ENCODE measurements at places on chromosomes 5 and 9. TPM values are rescaled to one million over a fixed set of nuclear protein-coding genes. Genes with fewer than 3 reads are reported as not detected.

CER1 gene
- total RNA-seq, result not detected

GBGT1 gene
- 27.8 TPM for total RNA-seq

CFAP90 gene
- total RNA-seq, result not detected

DNA sequence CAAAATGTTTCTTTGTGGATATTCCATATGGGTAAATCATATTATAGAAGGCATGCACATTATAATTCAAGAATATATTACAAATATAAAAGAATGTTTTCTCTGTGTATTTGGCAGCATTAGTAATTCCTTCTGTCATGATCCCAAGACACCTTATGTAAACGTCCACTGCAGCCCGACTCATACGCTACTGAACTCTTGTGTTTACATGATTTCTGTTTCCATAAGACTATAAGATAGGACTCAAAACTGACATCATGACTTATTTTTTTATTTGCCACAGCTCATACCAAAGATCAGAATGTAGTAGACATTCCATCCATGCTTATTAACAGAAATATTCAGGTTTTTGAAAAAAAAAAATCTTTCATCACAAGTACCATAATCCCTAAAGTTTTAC is 234.1 kb downstream of the AP3B1 start:
- no peak for DNase-seq

DNA sequence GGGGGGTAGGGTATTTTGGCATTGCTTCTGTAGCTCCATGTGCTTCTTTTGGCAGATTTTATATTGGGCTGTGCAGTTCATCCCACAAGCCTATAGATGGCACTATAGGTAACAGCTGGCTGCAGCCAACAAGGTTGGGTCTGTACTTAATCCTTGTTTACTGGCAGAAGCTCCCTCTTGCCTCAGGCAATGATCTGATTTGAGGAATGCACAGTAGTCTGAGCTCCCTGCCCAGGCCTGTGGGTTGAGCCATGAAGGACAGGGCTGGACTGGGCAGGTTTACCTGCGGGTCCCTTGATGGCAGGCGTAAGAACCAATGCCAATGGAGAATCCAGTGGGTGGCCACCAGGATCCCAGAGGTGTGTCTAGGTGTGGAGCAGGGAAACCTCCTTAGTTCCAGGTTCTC is 11.7 kb upstream of the OR1J2 start:
- DNase-seq, result peak; percentile 53

- no peak for DNase-seq
These were observed 61.0 kb upstream of the ADAMTS2 start for GRCh38 chr5:179406031-179406961.

- DNase-seq, result no peak
These were observed 4.4 kb upstream of the DCAF10 start for GRCh38 chr9:37796232-37796631.

- no peak for DNase-seq
These were observed 56.8 kb upstream of the XPA start for GRCh38 chr9:97753975-97754374.

- no peak for DNase-seq
These were observed 6.9 kb downstream of the PCDHGA12 start for GRCh38 chr5:141437221-141437620.

- DNase-seq, result no peak
These were observed 1.8 kb upstream of the GALNT12 start for GRCh38 chr9:98805506-98806272.

DNA sequence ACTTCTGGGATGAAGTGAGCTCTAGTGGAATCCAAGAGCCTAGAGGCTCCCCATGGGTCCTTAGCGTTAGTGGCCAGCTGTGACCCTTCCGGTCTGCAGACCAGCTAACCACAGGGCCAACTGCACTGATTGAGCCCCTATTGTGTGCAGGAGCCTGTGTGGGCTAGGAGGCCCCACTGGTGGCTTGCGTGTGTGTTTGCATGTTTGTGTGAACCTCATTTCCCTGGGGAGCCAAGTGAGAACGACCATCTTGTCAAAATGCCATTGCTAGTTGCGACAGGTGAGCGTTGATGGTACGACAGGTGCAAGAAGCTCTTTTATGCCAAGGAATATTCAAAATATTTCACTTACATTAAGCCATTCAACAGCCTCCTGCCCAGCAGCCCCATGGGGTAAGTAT is 44.1 kb upstream of the ANKRD33B start:
- no peak for DNase-seq

DNA sequence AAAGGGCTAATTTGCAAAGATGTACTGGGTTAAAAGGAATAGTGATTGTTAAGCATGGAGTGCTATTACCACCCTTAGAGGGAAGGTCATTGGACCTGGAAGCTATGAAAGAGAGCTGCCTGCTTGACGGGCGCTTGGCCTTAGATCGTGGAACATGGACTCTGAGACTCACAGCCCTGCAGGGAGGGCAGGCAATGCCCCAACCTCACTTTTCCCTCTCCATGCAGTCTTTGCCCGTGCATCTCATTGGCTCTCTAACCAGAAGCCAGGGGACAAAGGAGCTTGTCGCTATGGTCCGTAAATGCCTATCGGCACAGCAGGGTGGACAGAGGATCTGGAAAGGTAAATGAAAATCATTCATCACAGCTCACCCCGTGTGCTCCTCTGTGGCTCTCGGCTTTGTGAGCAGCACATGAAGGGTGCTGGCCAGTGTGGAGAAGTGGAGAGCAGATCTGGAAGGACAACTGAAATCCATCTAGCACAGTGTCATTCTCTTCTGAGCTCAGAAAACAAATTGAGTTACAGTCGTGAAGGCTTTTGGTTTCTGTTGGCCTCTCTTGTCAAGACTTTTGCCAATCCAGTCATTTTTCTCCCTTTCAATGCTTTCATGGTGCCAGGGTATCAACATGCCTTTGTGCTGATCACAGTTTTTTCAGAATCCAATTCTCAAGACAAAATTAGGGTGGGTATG is 186.2 kb downstream of the SNX18 start:
- no peak for DNase-seq

DNA sequence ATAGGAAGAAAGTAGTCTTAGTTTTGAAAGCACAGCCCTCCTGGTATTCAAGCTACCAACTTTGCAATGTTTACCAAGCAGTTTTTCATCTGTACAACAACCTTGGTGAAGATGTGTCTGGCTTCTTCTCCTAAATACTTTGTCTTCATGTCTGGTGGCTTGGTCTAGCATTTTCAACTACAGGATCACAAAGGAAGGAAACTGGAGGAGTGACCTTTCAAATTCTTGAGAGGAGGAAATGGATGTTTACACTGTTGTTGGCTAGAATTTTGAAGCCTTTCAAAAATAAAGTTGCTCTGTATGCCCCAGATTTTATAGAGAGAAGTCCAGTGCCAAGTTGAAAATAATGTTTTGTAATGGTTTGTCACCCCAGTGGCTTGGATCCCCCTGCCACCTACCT is 16.3 kb downstream of the PAM start:
- DNase-seq, result no peak

DNA sequence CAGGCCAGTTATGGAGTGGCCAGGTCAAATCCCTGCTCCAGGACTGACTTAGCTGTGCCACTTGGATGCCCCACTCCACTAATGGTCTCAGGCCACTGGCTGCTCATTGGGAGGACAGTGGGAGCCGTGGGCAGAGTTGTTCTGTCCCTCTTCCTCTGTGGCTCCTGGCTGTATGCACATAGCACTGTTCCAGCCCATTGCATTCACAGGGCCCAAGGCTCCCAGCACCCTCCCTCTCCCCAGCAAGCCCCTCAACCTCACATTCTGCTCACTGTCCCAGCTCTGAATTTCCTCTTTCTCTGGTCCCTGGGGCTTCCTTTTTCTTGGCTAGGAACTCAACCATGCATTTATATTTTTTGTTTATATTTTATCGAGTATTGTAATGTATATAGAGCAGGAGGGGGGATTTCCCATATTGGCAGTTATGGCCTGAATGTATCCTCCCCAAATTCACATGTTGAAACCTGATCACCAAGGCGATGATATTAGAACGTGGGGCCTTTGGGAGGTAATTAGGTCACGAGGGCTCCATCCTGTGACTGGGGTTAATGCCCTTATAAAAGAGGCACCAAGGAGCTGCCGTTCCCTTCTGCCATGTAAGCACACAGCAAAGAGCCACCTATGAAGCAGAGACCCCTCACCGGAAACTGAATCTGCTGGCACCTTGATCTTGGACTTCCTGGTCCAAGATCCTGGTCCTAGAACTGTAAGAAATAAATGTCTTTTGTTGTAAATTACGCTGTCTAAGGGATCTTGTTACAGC is 17.0 kb upstream of the MVB12B start:
- no peak for DNase-seq

- peak; percentile 17 for DNase-seq
These were observed 459 bp upstream of the ERAP2 start for GRCh38 chr5:96875791-96876291.

Data from lung microvascular endothelial cell (primary cell).